ENCODE measurements at places on chromosomes 6 and 20.

DNA sequence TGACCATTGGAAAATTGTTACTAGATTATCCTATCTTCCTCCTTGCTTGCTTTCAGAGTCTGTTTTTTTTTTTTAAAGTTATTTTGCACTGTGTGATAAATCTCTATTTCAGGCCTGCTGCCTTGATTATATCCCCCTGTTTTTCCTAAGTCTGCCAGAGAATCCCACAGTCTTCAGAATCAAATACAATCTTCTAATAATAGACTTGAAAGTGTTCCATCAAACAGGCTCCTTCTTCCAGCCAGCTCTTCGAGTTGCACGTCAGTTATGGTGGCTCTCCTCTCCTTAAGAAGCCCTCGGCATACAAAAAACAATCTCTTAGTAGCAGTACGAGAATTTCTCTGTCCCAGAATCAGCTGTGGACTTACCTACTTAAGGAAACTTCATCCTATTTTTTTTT lies 92.9 kb upstream of the NOX3 start:
- DNase-seq: no peak

- DNase-seq: no peak
Measured at GRCh38 chr6:41334482-41335040, 847 bp upstream of the NCR2 start.

- no peak for DNase-seq
Measured at GRCh38 chr20:46087161-46087560, 2.6 kb downstream of the NCOA5 start.

- DNase-seq: no peak
Measured at GRCh38 chr6:95280686-95281273, 296.6 kb upstream of the MANEA start.

DNA sequence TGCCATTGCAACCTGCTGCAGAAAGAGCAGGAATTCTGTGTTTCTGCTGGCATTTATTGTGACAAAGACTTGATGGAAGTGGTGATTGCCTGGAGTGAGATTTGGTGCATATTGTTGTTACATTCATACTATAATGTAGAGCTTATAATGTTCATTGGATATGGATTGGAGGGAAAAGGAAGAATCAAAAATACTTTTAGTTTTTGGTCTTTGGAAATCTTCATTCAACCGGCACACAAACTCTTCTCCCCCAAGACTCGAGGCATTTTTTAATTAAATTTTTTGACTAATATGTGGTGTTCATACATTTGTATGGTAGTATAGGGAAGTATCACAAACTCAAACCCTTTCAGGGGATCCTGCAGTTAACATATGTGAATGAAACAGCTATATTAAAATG lies 380.8 kb downstream of the DOK5 start:
- no peak for DNase-seq

- DNase-seq: no peak
Measured at GRCh38 chr6:126743076-126743475, 375.4 kb upstream of the RSPO3 start.

DNA sequence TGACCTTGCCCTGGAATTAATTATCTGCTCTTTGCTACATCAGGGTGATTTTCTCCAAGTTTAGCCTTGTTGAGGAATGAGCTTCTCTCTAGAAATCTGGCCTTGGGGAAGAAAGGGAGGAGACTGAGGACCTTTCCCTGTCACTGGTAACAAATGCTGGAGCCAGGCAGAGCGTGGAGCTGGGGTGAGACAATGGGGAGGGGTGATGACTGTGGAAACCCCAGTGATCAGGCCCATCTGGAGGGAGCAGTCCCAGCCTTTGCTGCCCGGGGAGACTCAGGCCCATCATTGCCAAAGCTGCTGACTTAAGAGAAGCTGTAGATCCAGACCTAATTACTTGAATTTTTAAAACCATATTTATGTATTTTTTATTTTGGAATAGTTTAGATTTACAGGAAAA lies 31.3 kb downstream of the BCAS4 start:
- no peak for DNase-seq

DNA sequence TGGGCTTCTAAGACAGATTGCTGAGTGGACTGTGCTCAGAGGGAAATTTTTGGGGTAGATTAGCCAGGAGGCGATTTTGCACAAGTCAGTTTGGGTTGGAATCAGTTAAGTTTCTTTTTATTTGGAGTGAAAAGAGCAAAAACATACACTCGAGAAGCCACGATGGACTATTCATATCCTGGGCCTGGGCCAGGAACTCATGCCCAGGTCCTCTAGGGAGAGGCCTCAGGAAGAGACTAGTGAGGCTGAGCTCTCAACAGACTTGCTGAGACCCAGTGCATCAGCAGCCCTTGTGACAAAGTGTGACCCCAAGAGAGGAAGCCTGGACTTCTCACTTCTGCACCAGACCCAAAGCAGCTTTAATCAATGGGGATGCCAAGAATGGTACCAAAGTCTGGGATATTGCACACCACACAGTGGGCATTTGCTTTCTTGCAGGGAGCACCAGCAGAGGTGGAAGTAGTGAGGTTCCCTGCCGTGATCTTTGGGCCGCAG lies 61.6 kb upstream of the MAFB start:
- DNase-seq: no peak

DNA sequence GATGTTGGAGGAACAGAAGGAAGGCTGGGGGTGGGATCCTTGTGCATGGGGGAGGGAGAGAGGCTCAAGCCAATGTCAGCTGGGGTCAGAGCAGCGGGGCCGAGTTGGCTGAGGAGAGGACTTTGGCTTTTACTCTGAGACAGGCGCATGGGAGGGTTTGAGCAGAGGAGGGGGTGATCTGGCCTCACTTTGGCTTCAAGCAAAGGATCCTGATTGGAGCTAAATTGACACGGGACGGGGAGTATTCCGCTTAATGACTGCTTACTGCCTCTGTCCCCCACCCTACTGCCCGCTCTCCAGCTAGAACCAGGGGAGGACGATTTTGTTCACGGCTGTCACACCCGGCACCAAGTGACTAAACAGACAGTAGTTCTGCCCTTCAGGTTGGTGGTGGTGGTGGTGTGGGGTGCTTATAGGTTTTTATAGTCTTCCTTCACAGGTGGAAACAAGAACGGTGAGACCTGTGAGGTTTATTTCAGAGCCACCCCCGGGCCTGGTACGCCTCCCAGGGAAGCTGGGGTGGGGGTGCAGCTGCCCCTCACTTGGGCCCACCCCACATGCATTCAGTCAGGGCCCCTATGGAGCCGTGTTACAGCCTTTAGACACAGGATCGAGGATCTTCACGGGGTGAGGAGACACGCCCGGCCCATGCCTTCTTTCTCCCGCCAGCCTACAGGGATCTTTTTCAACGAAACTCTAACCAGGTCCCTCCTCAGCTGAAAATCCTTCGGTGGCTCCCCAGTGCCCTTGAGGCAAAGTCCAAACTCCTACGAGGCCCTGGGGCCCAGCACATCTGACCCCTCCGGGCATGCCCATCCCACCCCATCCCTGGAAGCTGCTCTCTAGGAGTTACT lies 1.3 kb upstream of the SNAI1 start:
- DNase-seq: no peak

DNA sequence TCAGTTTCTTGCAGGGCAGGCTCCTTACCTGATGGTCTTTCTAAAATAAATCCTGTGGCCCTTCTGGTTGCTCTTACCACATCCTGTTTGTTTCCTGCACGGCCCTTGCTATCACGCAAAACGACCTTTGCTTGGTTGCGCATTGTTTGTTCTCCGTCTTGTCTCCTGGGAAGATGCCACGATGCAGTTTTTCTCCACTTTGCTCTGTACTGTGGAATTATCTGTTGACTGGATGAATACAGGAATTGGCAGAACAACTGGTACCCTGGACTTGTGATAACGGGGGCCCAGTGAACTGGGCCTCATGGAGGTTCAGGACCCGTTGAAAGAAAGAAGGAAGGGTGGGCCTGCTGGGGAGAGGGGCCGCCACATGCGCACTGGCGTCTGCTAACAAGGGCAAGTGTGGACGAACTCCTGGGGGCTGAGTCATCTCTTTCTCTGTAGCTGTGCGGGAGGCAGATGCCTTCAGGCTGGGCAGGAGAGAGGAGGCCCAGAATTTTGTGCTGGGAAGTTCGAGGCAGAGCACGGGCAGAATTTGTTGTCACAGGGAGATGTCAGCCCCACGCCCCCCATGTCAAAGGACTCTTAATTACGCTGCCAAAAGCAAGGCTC lies 139.9 kb downstream of the BMP7 start:
- no peak for DNase-seq

GRCh38 chr6:35292494-35292893 lies 5.1 kb upstream of the DEF6 start:
- no peak for DNase-seq

DNA sequence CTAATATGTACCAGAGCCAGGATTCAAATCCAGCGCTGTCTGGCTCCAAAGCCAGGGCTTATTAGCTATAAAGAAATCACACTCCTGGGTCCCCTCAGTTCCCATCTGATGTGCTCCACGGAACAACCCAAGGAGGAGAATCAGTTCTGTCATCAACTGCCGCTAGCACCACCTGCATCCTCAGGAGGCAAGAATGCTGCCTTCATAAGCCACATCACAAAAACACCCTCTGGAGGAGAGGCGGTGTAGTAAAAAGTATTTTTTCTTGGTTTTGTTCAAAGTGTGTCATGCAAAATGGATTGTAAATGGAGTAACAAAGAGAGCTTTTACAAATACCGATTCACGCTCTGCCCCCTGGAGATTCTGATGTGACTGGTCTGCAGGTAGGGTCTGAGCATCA lies 57.1 kb downstream of the TNFRSF21 start:
- no peak for DNase-seq

DNA sequence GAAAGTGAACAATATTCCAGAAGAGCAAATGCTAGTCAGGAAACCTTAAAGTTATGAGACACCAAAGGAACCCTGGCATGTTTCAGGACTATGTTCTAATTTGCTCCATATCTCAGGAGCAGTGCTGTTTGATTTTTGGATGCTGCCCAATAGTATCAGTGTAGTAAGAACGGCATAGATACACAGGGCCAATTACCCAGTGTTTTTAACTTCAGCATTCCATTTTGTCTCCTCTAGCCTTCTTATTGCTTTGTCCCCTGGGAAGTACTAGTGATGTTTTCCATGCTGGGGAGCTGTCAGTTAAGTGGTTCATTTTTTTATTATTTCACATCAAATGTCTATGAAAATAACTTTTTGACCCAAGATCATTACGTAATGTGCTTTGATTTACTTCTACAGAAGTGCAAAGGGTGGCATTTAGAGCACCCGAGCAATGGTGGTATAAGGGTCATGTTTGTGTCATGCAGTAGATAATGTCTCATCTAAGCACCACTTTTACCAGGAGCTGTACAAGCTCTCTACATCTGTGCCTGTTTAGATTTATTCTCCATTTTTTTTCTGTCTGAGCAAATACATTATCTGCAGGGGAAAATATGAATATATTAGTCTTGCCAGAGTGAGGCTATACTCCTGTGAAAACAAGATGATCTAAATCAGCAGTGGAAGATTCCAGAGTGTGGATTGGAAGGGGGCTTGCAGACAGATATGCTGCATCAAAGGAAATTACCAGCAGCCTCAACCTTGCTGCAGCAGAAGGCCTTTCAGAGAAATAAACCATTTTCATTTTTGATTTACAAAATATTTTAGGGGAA lies 198.8 kb upstream of the OPRM1 start:
- DNase-seq: no peak

DNA sequence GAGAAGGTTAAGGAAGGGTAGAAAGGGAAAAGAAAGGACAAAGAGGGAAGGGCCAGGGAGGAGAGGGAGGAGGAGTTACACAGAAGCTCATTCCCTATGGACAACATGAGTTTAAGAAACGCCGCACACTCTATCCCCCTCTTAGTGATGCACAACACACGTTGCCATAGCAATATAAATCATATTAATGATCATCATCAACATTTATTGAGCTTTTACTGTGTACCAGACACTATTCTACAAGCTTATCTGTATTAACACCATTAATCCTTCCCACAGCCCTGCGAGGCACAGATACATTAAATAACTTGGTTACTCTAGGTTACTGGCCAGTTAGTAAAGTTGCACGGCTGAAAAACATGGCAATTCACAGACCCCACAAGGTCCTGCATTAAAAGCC lies 234.8 kb downstream of the PTPRT start:
- no peak for DNase-seq

DNA sequence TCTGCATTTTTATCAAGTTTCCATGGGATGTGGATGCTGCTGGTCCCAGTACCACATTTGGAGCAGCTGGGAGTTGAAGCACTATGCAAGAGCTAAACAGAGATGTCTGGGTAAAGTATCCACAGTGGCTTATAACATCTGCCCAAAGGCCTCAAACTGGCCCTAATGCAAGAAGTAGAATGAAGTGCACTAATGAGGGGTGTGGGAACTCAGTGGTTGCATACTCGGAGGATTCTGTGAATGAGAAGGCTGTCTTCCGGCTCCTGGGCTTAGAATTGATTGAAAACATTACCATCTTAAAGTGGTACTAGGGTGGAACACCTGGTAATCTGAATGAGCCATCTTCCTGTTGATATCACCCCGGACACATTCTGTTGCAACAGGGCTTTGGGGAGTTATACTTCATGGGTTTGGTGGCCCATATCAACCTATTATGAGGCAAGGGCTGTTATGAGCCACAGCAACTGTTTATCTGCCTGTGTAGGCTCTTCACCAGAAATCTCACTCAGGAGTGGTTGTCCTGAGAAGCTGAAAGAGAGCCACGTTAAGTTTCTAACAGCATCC lies 54.7 kb upstream of the SNRPB2 start:
- no peak for DNase-seq

DNA sequence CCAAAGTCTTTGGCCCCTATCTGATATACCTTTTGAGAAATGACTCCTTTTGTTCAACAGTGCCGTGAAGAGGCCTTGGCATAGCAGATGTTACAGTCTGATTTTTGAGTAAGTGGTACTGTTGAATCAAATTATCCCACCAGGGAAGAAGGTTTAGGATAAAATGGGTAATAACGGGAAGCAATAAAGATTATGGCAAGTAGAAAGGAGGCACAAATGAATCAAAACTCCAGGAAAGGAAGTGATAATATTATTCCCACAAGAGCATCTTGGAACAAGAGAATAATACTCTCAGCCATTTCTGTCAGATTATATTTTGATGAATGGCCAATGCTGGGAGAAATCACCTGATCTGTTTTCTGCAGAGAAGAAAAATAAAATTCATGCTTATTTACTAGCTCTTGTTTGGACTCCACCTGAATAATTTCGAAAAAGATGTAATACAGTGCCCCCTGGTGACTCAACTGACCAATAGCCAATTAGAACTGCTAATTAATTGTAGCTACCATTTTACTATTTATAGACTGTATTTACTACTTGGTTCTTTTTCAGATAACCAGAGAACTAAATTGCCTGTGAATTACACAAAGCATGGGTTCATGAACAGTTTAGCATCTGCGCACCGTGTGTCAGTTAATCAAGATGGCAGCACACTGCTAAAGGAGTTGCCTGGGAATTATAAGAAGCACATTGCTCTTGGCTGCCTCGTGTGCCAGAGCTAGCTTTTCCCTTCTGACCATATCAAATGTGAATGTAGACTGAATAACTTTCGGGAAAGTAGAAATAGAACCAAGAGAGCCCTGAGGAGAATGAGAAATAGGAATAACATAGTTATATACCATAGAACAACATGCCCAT lies 78.5 kb upstream of the TRDN start:
- DNase-seq: no peak

Measured in cortex of kidney (tissue), 1 donor.